ENCODE measurements at places on chromosomes 2 and 18.
A peak's percentile ranks its signal among the peaks of the same experiment; 100 is the strongest.

DNA sequence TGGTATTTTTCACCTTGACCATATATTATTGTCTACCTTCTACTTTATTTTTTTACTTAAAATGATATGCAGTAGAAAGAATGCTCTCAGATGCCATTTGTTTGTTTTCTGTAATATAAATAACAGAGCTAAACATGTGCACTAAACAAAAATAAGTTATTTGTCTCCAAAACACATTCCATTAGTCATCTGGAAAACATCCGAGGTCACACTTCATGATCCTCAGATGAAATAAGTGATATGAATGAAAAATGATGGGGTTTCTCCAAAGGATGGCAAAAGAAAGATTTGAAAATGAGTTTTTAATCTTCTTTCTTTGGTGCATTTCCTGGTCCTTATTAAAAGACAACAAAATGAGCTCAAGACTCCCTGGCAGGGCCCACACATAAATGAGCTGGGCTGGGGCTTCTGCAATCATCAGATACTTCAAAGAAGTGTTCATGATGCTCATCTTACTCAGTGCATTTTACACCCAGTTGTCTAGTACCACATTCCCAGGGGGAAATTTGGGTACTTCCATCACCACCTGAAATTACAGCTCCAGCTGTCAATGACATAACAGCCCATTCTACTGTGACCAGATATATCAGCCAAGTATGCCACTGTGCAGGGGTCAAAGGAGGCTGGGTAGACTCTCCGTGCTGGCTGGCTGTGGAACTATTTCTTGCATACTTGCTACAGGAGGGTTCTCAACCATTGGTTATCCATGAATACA is 283.5 kb downstream of the PID1 start:
- DNase-seq = no peak

DNA sequence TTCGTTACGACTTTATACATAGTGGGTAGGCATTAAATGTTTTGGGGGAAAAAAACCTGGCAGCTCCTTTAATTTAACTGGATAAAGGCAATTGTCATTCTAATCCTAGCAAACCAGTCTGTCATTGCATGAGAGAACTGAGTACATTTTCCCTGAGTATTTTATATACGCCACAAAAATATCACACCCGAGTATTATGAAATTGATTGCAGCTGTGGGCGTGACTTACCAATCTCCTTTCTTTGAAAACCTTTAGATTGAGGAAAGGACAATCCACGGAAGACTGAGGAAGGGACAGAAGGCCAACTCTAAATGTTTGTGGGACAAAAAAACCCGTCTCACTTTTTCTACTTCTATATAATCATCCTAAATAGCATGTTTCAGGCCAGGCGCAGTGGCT is 9.0 kb downstream of the TM4SF20 start:
- no peak for DNase-seq

DNA sequence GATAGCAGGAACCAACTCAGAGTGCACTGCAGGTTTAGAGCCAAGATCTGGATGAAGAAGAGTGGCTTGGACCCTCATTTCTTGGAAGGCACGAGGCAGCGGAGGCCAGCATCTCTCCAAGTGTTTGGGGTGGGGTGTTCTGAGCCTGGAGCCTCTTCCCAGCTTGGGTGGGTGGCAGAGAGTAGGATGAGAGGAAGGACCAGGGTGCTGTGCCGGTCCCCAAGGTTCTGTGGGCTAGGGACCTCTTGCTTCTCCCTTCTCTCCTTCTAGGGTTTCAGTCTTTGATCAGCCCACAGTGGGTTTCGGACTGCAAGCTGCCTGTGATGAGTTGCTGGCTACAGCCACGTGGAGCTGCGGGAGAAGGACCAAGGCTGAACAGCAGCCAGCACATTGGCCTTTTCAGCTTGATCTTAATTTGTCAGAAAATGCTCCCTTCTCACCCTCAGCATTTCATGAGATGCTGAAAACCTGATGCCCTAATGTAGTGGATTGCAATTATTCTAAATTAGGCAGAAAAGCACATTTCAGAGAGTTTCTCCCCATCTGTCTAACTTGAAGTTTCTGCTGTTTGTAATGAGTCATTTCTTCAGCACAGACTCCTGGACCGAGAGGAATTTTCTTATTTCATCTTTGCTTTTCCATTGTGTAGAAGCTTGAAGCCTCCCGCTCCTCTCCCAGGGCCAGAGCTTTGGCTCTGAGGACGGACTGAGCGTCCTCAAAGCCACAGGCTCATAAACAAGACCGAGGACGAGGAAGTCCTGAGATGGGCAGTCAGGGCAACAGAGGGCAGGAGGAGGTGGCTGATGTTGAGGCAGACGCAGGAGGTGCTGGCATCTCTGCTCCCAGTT is 99.1 kb upstream of the HDAC4 start:
- DNase-seq = no peak

DNA sequence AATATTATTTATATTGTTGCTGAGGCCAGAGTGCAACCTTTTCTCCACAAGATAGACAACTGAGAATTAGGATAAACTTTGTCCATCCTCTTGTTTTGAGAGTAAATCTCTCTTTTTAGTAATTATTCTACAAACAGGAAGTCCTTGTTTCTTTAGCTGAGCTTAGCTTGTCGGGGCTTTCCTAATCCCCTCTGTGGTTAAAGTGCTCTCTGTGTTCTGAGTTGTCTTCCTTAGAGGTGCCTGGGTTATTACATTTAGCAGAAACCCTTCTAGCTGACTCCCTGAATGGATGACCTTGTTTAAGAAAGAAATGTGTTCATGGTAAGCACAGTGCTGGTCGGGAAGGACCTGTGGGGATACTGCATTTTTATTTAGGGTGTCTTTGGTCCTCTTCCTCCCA is 12.7 kb downstream of the USP39 start:
- no peak for DNase-seq

DNA sequence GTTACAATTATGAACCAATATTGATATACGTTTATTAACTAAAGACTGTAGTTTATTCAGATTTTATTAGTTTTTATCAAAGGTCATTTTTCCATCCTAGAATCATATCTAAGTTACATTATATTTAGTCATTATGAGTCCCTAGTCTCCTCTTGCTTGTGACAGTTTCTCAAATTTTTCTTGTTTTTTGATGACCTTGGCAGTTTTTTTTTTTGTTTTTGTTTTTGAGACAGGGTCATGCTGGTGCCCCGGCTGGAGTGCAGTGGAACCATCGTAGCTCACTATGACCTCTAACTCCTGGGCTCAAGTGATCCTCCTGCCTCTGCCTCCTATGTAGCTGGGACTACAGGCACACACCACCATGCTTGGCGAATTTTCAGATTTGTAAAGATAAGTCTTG is 18.3 kb upstream of the SLC39A10 start:
- no peak for DNase-seq

- no peak for DNase-seq
Observed at GRCh38 chr2:146666340-146666739, 1178.5 kb upstream of the ACVR2A start.

GRCh38 chr2:205527801-205528200 is 154.5 kb upstream of the NRP2 start:
- DNase-seq = no peak

GRCh38 chr2:74206180-74206688 is 7.8 kb downstream of the MTHFD2 start:
- peak; percentile 69 for DNase-seq

- DNase-seq = no peak
Observed at GRCh38 chr2:98692090-98693054, 38.6 kb downstream of the MGAT4A start.

GRCh38 chr2:66435549-66435875 is 587 bp downstream of the MEIS1 start:
- no peak for DNase-seq

DNA sequence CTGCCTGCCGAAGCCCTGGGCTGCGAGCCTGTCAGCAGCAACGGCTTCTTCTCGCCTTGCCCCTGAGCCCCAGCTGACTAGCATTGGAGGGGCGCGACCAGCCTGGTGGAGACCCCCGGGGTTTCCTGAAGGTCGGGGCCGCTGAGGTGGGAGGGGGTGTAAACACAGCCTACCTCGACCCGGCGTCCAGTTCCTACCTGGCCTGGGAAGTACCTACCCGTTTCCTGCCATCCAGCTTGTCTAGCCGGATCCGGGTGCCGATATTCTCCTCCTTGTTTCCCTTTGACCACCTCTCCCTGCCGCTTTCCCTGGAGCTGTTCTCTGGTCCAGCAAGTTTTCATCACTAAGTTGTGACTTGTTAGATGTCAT is 511 bp downstream of the MOB4 start:
- DNase-seq = no peak

DNA sequence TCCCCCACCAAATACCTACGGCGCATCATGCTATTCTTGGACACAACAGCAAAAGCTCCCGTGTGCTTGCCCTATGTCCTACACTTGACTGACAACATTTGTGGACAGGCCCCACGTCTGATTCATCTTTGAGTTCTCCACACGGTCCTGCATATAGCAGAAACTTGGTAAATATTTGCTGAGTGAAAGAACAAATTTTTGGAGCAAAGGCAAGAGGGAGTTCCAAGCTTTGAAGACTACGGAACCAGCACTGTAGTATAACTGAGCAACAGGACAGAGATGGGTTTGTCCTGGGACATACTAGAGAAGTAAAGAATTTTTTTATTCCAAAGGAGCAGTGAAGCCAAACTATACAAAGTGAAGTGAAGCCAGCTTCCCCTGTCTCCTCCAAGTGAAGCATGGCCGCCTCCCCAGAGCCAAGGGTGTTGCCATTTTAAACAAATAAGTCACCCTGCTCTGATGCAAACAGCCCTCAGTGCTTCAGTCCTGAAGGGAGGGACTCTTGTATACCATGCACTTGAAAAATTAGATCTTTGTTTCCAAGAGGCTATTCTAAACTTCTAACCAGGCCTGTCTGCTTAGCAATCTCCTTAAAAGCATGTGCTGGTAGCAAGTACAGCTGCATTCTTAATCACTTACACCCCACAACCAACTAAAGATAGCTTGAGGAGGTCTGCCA is 35.9 kb downstream of the SPRED2 start:
- DNase-seq = no peak

- DNase-seq = no peak
Observed at GRCh38 chr2:23350041-23350791, 34.8 kb upstream of the KLHL29 start.

DNA sequence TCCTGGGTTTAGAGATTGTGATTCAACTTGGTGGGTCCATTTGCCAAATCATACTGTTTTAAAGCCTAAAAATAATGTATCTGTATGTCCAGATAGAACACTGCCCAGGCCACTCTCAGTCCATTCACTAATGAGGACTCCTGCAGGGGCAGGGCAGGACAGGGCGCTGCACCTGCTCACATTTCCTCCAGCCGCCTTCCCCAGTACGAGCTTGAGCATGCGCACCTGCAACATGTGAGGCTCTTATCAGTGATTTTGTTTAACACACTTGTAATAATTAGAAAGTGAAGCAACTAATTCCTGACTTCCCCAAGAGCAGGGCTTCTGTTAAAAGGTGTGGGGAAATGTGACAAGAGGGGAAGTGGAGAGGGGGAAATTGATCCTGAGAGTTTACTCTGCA is 89.7 kb downstream of the AFF3 start:
- no peak for DNase-seq

- DNase-seq = no peak
Observed at GRCh38 chr2:197500503-197501131, 438 bp downstream of the HSPE1 start.

DNA sequence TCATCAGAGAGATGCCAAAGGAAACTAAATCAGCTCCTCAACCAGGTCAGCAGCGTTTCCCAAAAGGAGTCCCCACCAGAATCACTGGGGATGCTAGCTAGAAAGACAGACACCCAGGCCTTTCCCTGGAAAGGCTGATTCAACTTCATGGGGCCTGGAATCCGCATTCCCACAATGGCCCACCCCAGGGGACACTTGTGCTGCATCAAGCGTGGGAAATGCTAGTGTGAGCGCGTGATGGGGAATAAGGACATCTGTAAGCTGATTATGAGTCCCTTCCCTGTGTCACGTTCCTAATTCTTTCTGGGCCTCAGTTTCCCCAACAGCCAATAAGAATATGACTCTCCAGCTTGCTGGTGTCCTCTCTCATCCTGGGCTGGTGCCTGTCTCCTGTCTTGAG is 2.2 kb upstream of the WNT10A start:
- no peak for DNase-seq

GRCh38 chr2:9796056-9797010 is 46.9 kb upstream of the TAF1B start:
- DNase-seq = no peak

DNA sequence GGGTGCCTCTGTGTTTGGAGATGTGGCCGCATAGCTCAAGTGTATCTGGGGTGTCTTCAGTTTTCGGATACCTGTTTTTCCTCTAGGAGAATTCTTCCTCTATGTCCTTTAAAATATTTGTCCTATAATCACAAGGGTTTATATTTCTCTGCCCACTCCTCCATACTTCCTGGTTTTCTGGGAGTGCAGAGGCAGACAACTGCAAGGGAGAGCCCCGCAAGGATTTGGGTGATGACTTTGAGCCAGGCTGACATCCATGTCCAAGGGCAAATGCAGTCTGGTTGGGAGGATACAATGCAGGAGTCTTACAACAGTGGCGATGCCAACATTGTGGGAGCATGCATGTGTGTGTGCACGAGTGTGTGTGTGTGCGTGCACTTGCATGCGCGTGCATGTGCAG is 2.1 kb downstream of the IL1RL1 start:
- DNase-seq = no peak

GRCh38 chr2:54838585-54839035 is 115.1 kb downstream of the EML6 start:
- DNase-seq = peak; percentile 45

- DNase-seq = no peak
Observed at GRCh38 chr2:62597323-62597722, 91.3 kb upstream of the TMEM17 start.

DNA sequence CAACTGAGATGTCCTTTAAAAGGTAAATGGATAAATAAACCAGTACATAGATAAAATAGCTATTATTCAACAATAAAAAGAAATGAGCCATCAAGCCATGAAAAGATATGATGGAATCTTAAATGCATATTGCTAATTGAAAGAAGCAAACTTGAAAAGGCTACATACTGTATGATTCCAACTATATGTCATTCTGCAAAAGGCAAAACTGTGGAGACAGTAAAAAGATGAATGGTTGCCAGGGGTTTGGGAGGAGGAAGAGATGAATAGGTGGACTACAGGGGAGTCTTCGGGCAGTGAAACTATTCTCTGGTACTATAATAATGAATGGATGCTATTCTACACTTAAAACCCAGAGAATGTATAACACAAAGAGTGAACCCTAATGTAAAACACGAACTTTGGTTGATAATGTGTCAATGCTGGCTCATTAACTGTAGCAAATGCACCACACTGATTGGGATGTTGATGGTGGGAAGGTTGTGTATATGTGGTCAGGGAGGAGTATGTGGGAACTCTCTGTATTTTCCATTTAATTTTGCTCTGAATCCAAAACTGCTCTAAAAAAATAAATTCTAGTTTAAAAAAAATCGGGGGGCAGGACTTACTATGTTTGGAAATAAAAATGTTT is 73.7 kb upstream of the MYCN start:
- DNase-seq = no peak
